ENCODE measurements at places on chromosomes 13 and 19. TPM values are rescaled to one million over a fixed set of nuclear protein-coding genes. Genes with fewer than 3 reads are reported as not detected.

DNA sequence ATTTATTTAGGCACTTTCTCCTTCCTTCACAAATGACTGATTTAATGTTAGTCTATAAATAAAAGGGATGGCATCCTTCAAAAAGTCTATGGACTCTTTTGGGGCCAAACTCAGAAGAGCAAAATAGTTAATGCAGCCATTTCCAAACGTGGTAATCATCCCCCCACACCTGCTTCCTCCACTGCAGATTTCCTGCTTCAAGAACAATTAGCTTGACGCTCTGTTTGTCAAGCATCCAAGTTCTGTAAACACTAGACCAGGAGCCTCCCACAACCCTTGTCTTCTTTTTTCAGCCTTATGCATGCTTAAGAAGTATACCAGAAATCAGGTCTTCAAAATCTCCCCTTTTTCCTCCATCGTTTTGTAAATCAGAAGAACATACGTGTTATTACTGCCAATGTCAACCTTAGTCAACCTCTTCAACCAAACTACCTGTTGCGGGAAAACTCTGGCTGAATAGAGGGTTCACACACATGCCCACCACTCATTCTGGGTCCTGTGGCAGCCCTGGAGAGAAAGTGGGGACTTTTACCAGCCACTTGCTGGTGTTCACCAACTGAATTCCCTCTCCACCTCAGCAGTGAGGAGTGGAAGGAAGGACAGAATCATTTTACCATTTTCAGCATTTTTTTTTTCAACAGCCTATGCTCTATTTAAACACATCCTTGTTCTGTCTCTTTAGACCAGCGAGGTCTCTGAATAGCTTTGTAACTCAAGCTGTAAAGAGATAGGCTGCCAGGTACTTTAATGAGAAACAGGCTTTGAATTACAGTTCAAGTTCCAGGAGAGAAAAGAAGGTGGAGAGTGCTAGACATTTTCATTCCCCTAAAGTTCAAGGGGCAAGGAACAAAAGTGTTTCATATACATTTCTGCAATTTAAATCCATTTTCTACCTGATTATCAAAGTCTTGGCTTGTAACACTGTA, 39.1 kb downstream of the EFNB2 start:
- no peak overlapping the region for H3K4me3 ChIP-seq
- no peak for DNase-seq
- H3K36me3 ChIP-seq: peaks cover 56% of the 10 kb centered on the region
- peaks cover 49% of the 10 kb centered on the region for H3K4me1 ChIP-seq

GRCh38 chr13:91323349-91323748, 24.1 kb upstream of the MIR17HG start:
- no peak for DNase-seq
- H3K4me3 ChIP-seq: no peak overlapping the region

GRCh38 chr13:110273254-110273653, 33.7 kb downstream of the COL4A1 start:
- no peaks in the 10 kb centered on the region for H3K27me3 ChIP-seq
- peak overlapping the region; percentile 62 for H3K27ac ChIP-seq
- H3K4me3 ChIP-seq: no peak overlapping the region
- peaks cover 47% of the 10 kb centered on the region for H3K36me3 ChIP-seq

- peaks cover 66% of the 10 kb centered on the region for H3K4me1 ChIP-seq
- H3K4me3 ChIP-seq: no peak overlapping the region
- H3K36me3 ChIP-seq: no peaks in the 10 kb centered on the region
- no peaks in the 10 kb centered on the region for H3K27me3 ChIP-seq
- DNase-seq: no peak
Observed at GRCh38 chr13:109151696-109152095, 522.3 kb downstream of the MYO16 start.

DNA sequence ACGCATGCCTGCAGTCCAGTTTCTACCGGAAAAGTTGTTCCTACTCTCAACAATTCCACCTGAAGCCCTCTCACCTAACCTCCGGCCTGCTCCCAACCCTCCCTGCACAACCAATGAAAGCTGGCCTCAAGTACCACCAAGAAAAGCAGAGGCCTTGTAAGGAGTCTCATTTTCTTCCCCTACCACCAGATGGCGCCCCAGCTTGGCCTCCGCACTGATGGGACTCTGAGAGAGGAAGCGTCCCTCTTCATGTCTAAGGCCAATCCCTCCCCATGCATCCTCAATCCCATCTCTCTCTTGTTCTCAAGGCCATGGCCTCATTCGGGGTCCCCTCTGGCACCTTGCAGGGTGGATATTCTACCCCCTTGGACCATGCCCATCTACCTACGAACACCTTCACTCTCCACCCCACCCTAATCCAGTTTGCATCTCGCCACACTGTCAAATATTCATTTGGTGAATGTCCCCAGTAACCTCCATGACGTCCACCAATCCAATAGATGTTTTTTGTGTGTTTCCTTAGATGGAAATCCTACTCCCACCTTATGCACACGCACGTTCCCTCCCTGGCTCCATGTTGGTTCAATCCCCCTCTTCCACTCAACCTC, 412.8 kb downstream of the ZNF536 start:
- peak; percentile 82 for DNase-seq
- no peaks in the 10 kb centered on the region for H3K27me3 ChIP-seq
- no peaks in the 10 kb centered on the region for H3K4me1 ChIP-seq
- H3K4me3 ChIP-seq: no peak overlapping the region

GRCh38 chr19:40974633-40975037, 16.4 kb upstream of the CYP2B6 start:
- no peak overlapping the region for H3K27ac ChIP-seq
- no peaks in the 10 kb centered on the region for H3K36me3 ChIP-seq
- peaks cover 19% of the 10 kb centered on the region for H3K27me3 ChIP-seq
- H3K4me1 ChIP-seq: no peaks in the 10 kb centered on the region
- no peak overlapping the region for H3K4me3 ChIP-seq
- DNase-seq: peak; percentile 87

- H3K27ac ChIP-seq: no peak overlapping the region
- no peak for DNase-seq
- no peaks in the 10 kb centered on the region for H3K27me3 ChIP-seq
- H3K4me1 ChIP-seq: peaks cover 15% of the 10 kb centered on the region
Observed at GRCh38 chr19:50381881-50382729, 2.0 kb upstream of the POLD1 start.

DNA sequence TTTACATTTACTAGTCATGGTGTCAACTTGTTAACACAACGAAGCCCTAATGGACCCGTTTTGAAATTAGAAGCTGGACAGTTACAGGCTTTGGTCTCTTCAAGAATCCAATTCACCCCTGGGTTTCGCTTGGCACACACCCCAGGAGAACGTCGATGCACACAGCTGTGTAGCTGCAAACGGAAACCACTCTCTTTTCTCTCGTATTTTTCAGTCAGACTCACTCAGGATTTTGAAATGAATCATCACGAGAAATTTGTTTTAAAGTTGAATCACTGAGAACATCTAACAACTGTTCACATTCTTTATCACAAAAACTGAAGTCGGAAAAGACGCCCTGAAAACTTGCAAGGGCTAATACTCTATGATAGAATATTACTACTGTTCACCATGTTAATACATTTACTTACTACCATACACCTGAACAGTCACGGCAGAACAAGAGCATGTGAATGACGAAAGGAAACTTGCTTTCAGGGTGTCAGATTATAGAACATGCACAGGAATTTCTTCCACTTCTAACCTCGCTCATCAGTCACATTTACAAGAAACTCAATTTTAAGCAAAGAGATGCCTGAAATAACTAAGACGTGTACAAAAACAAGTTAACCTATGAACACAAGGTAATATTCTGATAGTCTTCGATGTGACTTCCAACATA, 4.7 kb downstream of the PNMA8A start:
- H3K4me1 ChIP-seq: peaks cover 27% of the 10 kb centered on the region
- H3K27ac ChIP-seq: peak overlapping the region; percentile 77
- peaks cover 6% of the 10 kb centered on the region for H3K36me3 ChIP-seq
- DNase-seq: no peak
- peak overlapping the region; percentile 41 for H3K4me3 ChIP-seq

C13orf46 gene
- total RNA-seq: 2.4 TPM

CEACAM8 gene
- total RNA-seq: not detected

Measured in osteocyte (in vitro differentiated cells).